ENCODE measurements at places on chromosomes 11 and 22. TPM values are rescaled to one million over a fixed set of nuclear protein-coding genes. Genes with fewer than 3 reads are reported as not detected.

DNA sequence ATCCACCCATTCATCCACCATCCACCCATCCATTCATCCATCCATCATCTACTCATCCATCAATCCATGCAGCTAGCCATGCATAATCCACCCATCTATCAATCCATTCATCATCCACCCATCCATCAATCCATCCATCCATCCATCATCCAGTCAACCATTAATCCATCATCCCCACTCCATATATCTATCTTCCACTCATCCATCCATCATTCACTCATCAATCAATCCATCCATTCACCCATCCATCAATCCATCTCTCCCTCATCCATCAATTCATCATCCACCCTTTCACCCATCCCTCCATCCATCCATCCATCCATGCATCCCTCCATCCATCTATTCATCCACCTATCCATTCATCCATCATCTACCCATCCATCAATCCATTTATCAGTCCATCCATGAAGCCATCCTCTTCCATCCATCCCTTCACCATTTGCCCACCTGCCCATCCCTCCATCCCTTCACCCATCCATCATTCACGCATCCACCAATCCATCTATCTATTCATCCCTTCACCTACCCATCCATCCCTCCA lies 689.4 kb downstream of the BRD1 start:
- no peaks in the 10 kb centered on the region for H3K27me3 ChIP-seq
- no peak overlapping the region for H3K4me3 ChIP-seq
- no peaks in the 10 kb centered on the region for H3K4me1 ChIP-seq
- DNase-seq, result no peak

DNA sequence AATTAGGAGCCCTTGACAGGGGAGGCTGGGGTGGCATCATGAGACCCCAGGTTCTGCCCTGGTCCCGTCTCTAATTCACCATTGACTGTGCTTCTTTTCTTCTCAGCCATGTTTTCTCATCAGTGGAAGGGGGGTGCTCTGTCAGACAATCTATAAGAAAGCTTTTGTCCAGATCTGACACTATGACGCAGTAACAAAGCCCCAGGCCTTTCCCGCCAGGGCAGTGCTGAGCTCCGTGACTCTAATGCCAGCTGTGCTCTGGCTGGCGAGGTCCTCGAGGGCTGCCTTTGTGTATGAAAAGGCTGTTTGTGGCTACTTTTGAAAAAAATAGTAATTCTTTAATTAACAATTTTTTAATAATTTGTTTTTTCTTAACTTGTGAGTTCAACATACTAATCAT lies 3.2 kb downstream of the CD6 start:
- H3K36me3 ChIP-seq, result no peaks in the 10 kb centered on the region
- no peak overlapping the region for H3K27ac ChIP-seq
- no peak overlapping the region for H3K4me3 ChIP-seq
- no peak for DNase-seq

DNA sequence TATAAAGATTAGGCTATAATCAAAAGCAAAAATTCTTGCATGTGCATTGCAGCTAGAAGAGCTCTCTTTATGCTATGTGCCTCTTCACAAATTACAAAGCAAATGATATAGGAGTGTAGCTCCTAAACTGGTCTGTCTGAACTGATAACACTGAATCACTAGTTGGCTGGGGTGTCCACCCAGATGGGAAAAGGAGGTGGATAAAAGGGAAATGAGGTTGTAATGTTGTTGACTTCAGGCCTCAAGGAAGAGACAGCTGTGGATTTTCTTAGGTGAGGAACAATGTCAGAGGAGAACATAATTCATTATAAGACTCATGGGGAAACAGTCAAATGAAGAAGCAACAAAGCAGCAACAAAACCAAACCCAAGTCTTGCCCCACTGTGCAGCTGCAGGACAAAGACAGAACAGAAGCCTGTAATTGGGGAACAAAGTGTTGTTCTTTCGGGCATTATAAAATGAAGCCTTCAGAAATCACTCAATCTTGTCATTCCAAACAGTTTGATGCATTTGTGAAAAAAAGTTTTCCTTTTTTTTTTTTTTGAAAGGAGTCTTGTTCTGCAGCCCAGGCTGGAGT lies 130.1 kb upstream of the DDI1 start:
- peaks cover 3% of the 10 kb centered on the region for H3K36me3 ChIP-seq
- no peak for DNase-seq
- H3K27me3 ChIP-seq, result no peaks in the 10 kb centered on the region
- no peak overlapping the region for H3K4me3 ChIP-seq

PANX2 gene
- total RNA-seq, result under 0.01 TPM

All from IMR-90 (cell line).